ENCODE measurements at places on chromosomes 1 and 21.

GRCh38 chr1:225651872-225652728 lies 823 bp downstream of the ENAH start:
- no peak for DNase-seq

GRCh38 chr21:43884012-43884860 lies 19.2 kb downstream of the AGPAT3 start:
- peak; percentile 76 for DNase-seq

- DNase-seq: no peak
Observed at GRCh38 chr1:61227857-61228550, 145.6 kb downstream of the NFIA start.

- no peak for DNase-seq
Observed at GRCh38 chr1:207054491-207054890, 1.4 kb downstream of the PFKFB2 start.

GRCh38 chr1:12231276-12231595 lies 1.4 kb downstream of the VPS13D start:
- DNase-seq: no peak

DNA sequence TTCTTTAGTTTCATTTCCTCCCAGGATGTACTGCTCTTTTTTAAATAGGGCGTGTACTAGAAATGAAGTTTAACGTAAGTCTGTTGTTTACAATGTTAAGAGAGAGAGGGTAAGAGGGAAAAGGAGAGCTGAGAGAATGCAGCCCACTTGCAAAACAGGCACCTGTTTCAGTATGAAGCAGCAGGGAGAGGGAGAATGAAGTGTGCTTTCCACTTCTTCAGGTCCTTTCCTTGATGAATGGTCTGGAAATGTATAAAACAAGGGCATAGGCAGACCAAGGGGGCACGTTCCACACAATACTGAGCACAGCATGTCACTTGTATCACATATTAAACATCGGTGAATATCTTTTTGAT lies 2.0 kb downstream of the KCNA3 start:
- peak; percentile 54 for DNase-seq

DNA sequence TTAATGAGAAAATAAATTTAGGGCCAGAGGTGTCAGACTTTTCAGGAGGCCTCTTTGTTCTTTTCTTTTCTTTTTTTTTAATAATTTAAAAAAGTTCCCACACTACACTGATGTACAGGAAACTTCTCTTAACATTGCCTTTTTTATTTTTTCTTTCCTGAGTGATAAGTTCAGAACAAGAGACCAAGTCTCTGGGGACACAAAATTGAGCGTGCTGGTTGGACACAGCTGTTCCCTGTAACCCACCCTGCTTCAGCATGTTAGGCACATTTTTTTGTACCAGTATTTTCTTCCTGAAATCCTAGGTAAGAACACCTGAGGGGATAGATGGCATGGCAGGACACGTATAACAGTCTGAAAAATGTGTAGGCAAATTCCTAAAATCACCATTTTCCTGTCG lies 50.1 kb downstream of the PBX1 start:
- no peak for DNase-seq

- peak; percentile 24 for DNase-seq
Observed at GRCh38 chr1:217660353-217661062, 29.4 kb downstream of the SPATA17 start.

DNA sequence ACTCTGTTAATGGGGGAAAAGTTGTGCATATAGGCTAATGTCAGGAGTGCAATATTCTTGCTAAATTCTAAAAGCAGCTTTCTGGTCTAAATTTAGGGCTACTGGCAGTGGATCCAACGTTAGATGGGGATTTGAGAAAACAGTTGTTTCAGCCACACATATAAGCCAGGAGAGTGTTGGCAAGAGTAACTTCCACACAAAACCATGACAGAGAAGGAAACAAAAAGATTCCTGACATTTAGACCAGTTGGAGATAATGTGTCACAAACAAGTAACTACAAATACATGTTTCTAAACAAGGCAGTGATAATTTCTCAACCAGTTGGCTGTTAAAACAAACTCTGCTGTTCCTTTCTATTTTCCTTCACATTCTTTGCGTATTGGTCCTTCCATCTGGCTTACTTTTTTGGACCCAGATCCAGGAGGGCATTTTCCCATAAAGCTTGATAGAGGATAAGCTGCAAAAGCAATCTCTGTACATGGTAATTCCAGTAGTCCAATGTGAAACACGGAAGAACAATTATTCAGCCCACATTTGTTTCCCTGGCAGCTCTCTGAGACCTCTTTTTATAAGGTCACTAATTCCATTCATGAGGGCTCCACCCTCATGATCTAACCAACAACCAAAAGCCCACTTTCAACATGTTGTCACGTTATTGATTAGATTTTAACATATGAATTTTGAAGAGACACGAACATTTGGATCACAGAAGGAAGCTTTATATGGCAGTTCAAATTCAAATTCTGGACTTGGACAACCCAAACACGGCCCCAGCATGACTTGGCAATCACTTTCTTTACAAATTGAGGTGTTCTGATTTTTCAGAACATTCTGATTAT lies 1888.6 kb downstream of the MRPL39 start:
- DNase-seq: no peak

GRCh38 chr1:166145499-166145898 lies 21.3 kb downstream of the FAM78B start:
- DNase-seq: no peak
